ENCODE measurements at places on chromosomes 13 and 19. TPM values are rescaled to one million over a fixed set of nuclear protein-coding genes. Genes with fewer than 3 reads are reported as not detected.

Gene IL11
- total RNA-seq: 0.68 TPM

DNA sequence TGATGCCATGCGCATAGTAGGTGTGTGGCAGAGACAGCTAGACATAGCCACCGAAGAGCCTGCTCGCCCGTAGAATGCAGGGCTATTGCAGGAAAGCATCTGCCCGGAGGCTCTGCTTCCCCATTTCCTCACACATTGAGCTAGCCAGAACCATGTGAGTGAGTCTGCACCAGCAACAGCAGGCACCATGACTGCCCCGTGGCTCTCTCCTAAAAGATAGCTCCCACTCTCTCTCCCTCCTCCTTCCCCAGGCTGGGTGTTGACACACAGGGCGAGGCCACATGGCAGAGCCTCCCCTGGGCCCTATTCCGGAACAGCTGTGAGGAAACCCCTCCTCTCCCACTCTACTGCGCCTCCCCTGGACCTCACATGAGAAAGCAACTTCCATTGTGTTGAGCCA is 52.3 kb upstream of the ATP12A start:
- peaks cover 67% of the 10 kb centered on the region for H3K4me1 ChIP-seq
- H3K36me3 ChIP-seq: no peaks in the 10 kb centered on the region
- DNase-seq: no peak
- H3K27me3 ChIP-seq: no peaks in the 10 kb centered on the region
- no peak overlapping the region for H3K4me3 ChIP-seq

GRCh38 chr19:18895824-18896341 is at the start of gene CERS1:
CERS1 (minus strand) TSS chr19:18896158; CDS start chr19:18896072, 86 bp downstream.
- H3K36me3 ChIP-seq: peaks cover under 1% of the 10 kb centered on the region
- H3K27ac ChIP-seq: no peak within 1 kb of the TSS
- no peak for DNase-seq
- peaks cover 9% of the 10 kb centered on the region for H3K4me1 ChIP-seq
- H3K4me3 ChIP-seq: no peak within 1 kb of the TSS

GRCh38 chr19:10113964-10114650 is 2.6 kb downstream of the P2RY11 start:
- no peaks in the 10 kb centered on the region for H3K27me3 ChIP-seq
- peaks cover 72% of the 10 kb centered on the region for H3K4me1 ChIP-seq
- H3K36me3 ChIP-seq: peaks cover 45% of the 10 kb centered on the region
- no peak for DNase-seq

- no peak overlapping the region for H3K4me3 ChIP-seq
- H3K36me3 ChIP-seq: no peaks in the 10 kb centered on the region
- H3K27ac ChIP-seq: no peak overlapping the region
- DNase-seq: no peak
Observed at GRCh38 chr19:30811397-30812098, 439.4 kb downstream of the ZNF536 start.

DNA sequence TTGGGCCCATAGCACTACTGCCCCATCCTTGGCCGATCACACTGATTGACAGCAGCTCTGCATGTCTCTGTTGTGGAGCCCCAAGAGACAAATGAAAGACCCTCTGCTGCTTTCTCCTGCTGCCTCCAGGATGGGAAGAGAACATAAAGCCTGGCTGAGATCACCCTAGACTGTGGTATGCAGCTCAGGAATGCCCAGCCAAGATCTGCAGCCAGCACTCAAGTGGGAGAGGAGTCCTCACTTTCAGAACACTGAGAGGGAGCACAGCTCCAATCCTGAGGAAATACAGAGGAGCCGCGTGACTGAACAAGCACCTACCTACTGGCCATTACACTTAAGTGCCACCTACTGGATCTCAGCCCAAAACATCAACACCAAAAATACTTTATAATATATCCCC is 203.0 kb downstream of the POSTN start:
- no peaks in the 10 kb centered on the region for H3K4me1 ChIP-seq
- no peaks in the 10 kb centered on the region for H3K27me3 ChIP-seq
- no peak overlapping the region for H3K27ac ChIP-seq
- no peak for DNase-seq

- H3K27me3 ChIP-seq: no peaks in the 10 kb centered on the region
- peak overlapping the region; percentile 10 for H3K27ac ChIP-seq
- H3K4me1 ChIP-seq: peaks cover 21% of the 10 kb centered on the region
- no peak overlapping the region for H3K4me3 ChIP-seq
Observed at GRCh38 chr13:24282256-24282655, 27.1 kb upstream of the C1QTNF9 start.

DNA sequence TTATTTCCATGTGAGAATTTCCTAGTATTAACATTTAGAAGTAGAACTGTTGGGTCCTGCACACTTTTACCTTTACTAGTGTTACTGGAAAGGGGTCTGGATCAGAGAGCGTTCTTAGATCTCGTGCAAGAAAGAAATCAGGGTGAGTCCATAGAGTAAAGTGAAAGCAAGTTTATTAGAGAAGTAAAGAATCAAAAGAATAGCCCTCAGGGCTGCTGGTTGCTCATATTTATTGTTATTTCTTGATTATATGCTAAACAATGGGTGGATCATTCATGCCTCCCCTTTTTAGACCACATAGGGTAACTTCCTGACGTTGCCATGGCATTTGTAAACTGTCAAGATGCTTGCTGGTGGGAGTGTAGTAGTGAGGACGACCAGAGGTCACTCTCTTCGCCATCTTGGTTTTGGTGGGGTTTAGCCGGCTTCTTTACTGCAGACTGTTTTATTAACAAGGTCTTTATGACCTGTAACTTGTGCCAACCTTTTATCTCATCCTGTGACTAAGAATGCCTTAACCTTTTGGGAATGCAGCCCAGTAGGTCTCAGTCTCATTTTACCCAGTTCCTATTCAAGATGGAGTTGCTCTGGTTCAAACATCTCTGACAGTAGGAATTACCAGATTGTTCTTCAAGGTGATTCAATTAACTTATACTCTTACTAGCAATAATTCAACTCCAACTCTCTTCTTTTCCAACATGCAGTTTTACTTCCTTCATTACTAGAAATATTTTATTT is 27.4 kb downstream of the NDFIP2 start:
- H3K4me3 ChIP-seq: no peak overlapping the region
- H3K27me3 ChIP-seq: no peaks in the 10 kb centered on the region
- H3K4me1 ChIP-seq: peaks cover 63% of the 10 kb centered on the region
- H3K36me3 ChIP-seq: peaks cover 52% of the 10 kb centered on the region
- DNase-seq: no peak

Gene LRP3
- total RNA-seq: not detected

DNA sequence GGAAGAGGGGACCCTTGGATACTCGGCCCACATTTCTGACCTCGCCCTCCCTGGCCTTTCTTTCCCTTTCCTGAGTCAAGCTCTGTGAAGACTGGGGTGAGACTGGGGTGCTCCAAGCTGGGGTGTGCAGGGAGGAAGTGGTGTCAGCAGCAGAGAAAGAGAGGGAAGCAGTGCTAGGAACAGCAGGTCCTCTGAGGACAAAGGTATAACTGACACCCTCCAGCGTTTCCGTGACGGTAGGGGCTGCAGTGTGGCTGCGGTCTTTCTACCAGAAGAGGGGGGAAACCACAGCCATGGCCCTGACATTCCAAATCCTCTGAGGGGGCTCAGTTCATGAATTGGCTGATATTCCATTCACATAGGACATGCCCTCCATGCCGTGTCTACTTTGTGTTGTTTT is 1.1 kb downstream of the KIR3DL2 start:
- no peak overlapping the region for H3K4me3 ChIP-seq
- no peak overlapping the region for H3K27ac ChIP-seq
- no peaks in the 10 kb centered on the region for H3K27me3 ChIP-seq
- no peak for DNase-seq
- H3K4me1 ChIP-seq: no peaks in the 10 kb centered on the region
- H3K36me3 ChIP-seq: no peaks in the 10 kb centered on the region

Gene TUBA3C
- not detected for total RNA-seq
